ENCODE measurements at places on chromosomes 5 and 9. TPM values are rescaled to one million over a fixed set of nuclear protein-coding genes. Genes with fewer than 3 reads are reported as not detected.

The CSF2 gene
- total RNA-seq = 397 TPM

The BAG1 gene
- total RNA-seq = 78.8 TPM

The SLC46A2 gene
- not detected for total RNA-seq

The CDKN2B gene
- 0.04 TPM for total RNA-seq

The CCNJL gene
- 0.13 TPM for total RNA-seq

The CENPK gene
- total RNA-seq = 78.6 TPM

The ADRB2 gene
- 0.65 TPM for total RNA-seq

The ANKS6 gene
- 21.2 TPM for total RNA-seq

The EIF4EBP3 gene
- 13.6 TPM for total RNA-seq

The GRXCR2 gene
- total RNA-seq = not detected

The SLC36A2 gene
- not detected for total RNA-seq

The WNK2 gene
- 0.31 TPM for total RNA-seq

The LAMC3 gene
- 0.19 TPM for total RNA-seq

The BNC2 gene
- total RNA-seq = not detected

The NTNG2 gene
- total RNA-seq = 1.2 TPM

The ACER2 gene
- total RNA-seq = 1.9 TPM

The TLR4 gene
- total RNA-seq = not detected

The SRD5A1 gene
- total RNA-seq = 17.6 TPM

The DPYSL3 gene
- 0.34 TPM for total RNA-seq

The GSN gene
- total RNA-seq = 1.8 TPM

The KDM4C gene
- total RNA-seq = 24.8 TPM

The NEURL1B gene
- 0.04 TPM for total RNA-seq

The FOXD4L5 gene
- 0.15 TPM for total RNA-seq

The FNIP1 gene
- 15.0 TPM for total RNA-seq

The TMEM232 gene
- total RNA-seq = 1.1 TPM

The PCDHB2 gene
- not detected for total RNA-seq

The CSNK1G3 gene
- 39.9 TPM for total RNA-seq

The RORB gene
- 0.02 TPM for total RNA-seq

The PCDHB15 gene
- not detected for total RNA-seq

The APBA1 gene
- 0.08 TPM for total RNA-seq

The BHMT2 gene
- total RNA-seq = not detected

The PDGFRB gene
- total RNA-seq = 0.61 TPM
